SJSA1 (cell line): ENCODE measurements at places on chromosomes 12 and 14.

DNA sequence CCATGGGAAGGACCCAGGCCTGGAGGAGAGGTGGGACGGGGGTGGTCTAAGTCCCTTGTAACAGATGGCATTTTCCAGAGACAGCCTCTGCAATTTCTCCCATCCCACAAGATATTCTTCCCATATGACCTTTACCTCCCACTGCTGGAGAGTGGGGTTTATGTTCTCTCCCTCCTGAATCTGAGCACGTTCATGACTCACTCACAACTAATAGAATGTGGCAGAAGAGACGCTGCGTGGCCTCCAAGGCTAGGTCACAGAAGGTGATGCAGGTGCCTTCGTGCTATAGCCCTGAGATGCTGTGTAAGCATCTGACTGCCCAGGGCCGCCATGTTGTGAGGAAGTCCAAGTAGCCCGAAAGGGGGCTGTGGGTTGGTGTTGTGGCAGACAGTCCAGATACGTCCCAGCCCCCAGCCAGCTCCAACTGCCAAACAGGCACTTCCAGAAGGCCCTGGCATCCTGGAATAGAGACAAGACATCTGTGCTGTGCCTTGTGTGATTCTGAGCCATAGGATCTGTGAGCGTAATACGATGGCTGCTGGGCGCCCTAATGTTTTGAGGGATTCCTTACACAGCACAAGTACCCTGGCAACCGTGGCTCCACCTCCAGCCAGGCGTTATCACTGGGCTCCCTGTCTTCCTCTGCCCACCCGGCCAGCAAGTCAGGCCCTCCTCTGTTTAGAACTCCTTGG lies 56.1 kb upstream of the NCOR2 start:
- peaks cover 24% of the 10 kb centered on the region for H3K4me1 ChIP-seq
- H3K4me3 ChIP-seq = no peak overlapping the region
- H3K36me3 ChIP-seq = no peaks in the 10 kb centered on the region
- no peaks in the 10 kb centered on the region for H3K27me3 ChIP-seq

- peaks cover 31% of the 10 kb centered on the region for H3K36me3 ChIP-seq
- no peaks in the 10 kb centered on the region for H3K27me3 ChIP-seq
- peaks cover 7% of the 10 kb centered on the region for H3K4me1 ChIP-seq
- peak overlapping the region; percentile 70 for H3K4me3 ChIP-seq
- no peak overlapping the region for H3K27ac ChIP-seq
- DNase-seq = no peak
These were observed 768 bp downstream of the METTL25 start for GRCh38 chr12:82359115-82359478.

DNA sequence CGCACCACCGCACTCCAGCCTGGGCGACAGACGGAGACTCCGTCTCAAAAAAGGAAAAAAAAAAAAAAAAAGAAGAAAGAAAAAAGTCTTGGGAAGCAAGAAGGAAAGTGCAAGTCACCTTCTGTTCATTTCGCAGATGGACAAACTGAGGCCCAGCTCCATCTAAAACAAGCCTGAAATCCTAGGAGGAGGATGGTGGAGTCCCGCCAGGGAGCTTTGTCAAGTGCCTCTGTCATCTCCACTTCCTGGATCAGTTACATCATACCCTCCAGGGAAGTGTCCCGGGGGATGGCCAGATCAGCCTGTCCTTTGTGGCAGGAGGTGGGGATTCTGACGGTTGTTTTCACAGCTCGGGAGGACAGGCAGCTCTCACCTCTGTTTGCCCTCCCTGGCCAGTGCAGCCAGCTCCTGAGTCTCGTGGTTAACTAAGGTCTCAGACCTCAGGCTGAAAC lies 8.7 kb upstream of the SDSL start:
- no peaks in the 10 kb centered on the region for H3K27me3 ChIP-seq
- H3K4me3 ChIP-seq = no peak overlapping the region
- no peak for DNase-seq
- no peaks in the 10 kb centered on the region for H3K4me1 ChIP-seq

DNA sequence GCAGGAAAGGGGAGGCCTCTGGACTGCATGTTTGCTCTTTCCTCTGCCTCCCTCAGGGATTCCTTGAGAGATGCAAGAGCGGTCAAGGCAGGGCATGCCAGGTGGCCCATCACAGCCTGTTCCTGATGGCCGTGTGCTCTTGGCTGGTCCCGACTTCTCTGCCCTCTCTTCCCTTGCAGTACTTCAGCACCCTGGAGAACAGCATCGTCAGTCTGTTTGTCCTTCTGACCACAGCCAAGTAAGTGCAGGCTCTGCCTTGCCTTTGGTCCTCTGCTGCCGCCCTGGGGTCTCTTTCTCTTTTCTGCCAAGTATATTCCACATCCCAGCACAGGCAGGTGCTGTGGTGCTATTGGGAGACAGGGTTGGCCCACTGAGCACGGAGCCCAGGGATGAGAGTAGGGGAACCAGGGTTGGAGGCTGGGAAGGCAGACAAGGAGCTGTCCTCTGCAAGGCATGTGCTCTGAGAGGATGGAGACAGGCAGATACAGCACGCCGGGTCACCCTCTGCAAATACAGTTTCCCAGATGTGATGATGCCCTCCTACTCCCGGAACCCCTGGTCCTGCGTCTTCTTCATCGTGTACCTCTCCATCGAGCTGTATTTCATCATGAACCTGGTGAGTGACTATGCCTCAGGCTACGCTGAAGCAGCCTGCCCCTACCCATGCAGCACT lies 51.9 kb downstream of the TPCN1 start:
- H3K4me1 ChIP-seq = peaks cover 32% of the 10 kb centered on the region
- no peaks in the 10 kb centered on the region for H3K27me3 ChIP-seq
- H3K4me3 ChIP-seq = no peak overlapping the region
- no peak overlapping the region for H3K27ac ChIP-seq
- peaks cover 3% of the 10 kb centered on the region; the same call in 1 of the 2 replicates for H3K36me3 ChIP-seq
